Activated CD4-positive, alpha-beta T cell treated with anti-CD3 and anti-CD28 coated beads, Interleukin-2, amount 10 ng/mL, durations not matched to agents 7 days and 5 days (primary cell): ENCODE measurements at places on chromosomes 11 and 22. TPM values are rescaled to one million over a fixed set of nuclear protein-coding genes. Genes with fewer than 3 reads are reported as not detected.

DNA sequence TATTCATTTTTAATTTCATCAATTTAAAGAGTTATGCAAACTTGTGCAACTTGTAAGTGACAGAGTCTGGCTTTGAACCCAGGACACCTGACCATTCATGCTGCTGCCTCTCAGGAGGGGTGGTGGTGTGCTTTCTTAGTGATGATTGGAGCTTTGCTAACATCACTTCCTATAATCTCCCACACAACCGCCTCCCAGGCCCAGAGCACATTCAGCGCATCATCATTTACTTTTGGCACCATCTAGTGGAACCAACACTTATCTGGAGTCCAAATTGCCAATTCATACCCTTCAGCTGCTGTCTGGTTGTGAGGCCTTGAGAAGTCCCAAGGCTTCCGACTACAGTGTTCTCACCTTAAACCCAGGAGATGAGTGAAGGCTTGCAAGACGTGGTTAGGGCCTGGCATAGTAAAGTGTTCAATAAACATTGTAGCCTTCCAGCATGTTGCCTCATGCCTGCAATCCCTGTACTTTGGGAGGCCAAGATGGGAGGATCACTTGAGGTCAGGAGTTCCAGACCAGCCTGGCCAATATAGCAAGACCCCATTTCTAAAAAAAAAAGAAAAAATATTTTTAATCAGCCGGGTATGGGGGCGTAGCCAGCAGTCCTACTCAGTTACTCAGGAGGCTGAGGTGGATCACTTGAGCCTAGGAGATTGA is 1.1 kb upstream of the TTLL1 start:
- peak; percentile 70 for DNase-seq

DNA sequence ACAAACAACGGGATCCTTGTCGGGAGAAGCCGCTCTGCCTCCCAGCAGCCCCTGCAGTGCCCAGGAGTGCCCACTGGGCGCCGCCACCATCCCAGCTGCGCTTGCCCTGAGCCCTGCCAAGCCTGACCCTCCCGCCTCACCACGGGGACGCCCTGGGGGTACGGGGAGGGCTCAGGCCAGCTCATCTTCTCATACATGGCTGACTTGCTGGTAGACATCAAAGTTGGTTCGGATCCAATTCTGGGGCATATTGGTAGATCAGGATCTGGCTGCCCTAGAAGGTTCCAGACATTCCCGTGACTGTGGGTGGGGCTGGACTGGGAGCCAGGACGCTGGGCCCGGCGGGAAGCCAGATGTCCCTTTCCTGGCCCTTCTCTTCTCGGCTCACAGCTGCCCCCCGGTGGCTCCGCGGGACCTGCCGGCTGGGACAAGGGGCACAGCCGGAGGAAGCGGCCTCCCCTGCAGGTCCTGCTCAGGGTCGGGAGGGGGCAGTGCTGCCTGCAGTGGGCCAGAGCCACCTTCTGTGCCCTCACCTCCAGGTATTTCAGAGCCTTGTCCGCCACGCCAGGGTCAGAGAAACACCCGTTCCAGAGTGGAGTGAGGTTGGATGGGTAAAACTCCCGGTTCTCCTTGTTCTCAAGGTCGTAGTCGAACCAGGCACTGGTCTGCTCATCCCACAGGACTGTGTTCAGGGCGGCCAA is 10.6 kb upstream of the TREH start:
- DNase-seq = peak; percentile 86

DNA sequence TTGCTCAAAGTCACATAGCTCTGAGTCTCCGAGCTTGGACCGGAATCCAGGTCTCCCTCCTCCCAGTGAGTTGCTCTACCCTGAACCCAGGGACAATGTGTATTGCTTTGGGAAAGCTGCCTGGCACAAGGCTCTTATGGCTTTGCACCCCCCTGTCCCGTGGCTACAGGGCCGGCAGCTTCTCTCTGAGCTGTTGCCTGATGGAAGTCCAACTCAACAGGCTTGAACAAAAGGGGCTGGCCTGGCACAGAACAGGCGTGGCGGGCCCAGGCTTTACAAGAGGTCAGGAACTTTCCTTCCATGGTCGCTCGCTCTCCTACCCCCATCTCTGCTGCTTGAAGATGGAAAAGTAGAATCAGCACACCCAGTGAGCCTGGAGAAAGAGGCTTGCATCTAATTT is 34.3 kb downstream of the MYEOV start:
- DNase-seq = no peak

GRCh38 chr22:22178992-22179391 is 65.6 kb upstream of the VPREB1 start:
- DNase-seq = no peak

GRCh38 chr11:104581246-104581980 is 316.8 kb downstream of the CASP12 start:
- DNase-seq = no peak

DNA sequence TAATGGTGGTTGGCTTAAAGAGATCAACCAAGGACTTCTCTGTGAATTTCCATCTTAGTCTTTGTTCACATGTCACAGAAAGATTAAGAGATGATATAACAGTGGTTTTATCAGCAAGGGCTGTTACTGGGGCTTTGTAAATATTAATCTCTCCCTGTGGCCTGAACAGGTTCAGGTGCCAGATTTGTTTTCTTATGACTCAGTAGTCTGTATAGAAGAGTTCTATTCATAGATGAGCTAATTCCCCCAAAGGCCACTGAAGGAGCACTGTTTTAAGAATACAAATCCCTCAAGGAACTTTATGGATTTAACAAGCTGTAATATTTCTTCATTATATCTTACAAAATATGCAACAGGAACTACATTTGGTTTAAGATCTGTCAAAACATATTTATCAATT is 50.4 kb downstream of the TCP11L1 start:
- DNase-seq = no peak

DNA sequence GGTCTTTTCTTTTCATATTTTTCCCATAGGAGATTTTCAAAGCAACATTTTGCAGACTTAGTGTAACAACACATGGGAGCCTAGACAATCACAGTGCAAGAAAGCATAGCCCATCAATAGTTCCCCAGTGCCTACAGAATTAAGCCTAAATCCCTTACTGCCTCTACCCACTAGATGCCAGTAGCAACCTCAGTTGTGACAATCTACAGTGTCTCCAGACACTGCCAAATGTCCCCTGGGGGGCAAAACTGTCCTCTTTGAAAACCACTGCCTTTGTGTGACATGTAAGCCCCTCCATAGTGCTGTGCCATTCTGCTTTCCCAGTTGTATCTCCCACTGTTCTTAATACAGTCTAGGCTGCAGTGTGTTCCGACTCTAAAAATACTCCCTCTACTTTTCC is 1329.0 kb downstream of the LRRC4C start:
- DNase-seq = no peak

DNA sequence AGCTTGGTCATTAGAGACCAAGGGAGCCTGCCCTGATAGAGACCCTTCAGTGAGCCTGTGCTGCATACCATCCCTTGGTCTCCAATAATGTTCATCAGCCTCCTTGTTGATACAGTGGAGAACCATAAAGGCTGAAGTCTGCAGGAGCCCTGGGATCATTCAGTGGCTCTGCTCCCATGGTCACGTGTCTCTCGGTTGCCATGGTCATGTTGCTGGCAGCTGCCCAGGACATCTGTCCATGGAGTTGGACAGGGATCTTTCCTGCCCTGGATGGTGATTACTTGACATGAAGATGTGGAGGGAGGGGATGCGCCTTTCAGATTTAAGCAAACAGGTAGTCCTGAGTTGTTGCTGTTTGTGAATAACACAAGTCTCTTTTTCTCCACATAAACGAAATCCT is 38.2 kb downstream of the CYB5R2 start:
- no peak for DNase-seq

DNA sequence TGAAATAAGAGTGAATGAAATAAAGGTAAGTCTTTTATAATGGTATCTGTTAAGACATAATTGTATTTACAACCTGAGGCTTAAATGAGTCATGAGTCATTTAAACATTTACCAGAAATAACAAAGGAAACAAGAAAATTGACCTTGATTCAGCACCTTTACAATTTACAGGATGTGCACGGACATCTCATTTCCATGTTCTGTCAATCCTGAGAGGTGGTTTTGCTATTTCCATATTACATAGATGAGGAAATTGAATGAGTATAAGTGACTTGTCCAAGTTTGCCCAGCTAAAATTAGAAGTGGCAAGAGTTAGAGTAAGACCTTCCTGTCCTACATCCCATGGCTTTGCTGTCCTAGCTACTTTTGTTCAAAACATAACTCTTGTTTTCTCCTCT is 89.1 kb downstream of the TRIM44 start:
- no peak for DNase-seq

DNA sequence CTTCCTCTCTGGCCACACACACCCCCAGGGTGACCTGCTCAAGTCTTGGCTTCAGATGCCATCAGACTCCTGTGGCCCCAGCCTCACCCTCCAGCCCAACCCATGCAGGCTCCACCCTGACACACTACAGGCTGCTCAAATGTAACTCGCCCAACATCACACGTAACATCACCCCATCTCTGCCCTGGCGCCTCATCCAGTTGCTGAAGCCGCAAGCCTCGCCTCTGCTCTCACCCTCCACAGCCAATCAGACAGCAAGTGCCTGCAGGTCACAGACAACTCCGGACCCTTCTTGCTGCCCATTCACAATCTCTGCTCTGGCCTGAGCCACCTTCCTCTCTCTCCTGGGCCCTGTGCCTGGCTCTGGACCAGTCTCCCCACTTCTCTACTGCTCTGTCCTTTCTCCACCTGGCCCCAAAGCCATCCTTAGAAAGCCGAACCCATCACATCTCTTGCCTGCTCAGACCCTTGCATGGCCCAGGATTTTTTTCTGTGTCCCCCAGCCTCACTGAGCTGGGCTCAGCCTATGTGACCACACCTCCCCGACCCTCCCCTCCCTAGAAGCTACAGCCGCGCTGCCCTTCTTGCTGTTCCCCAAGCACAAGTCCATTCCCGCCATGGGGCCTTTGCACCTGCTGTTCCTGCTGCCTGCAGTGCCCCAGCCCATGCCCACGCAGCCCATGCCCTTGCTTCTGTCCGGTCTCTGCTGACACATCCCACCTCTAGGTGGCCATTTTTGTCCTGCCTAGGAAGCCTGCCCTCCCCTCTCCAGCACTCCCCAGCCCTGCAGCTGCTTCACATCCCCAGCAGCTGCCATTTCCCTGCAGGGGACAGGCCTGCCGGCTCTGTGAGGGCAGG is 333.9 kb downstream of the CTTN start:
- no peak for DNase-seq

DNA sequence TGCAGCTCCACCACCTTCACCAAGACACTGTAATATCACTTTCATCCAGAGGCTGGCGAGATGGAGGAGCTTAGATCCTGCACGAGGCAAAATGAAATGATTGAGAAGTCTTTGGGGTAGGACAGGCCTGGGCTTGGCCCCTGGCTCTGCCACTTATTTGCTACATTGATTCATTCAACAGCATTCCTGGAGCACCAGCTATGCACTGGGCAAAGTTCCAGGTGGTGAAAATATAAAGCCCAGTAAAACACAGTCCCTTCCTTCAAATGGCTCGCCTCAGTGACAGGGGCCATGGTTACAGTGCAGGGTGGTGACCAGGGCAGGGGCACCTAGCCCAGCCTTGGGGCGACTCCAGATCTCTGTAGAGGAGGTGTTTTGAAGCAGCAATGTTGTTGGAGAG is 19.7 kb downstream of the ALX4 start:
- DNase-seq = no peak

DNA sequence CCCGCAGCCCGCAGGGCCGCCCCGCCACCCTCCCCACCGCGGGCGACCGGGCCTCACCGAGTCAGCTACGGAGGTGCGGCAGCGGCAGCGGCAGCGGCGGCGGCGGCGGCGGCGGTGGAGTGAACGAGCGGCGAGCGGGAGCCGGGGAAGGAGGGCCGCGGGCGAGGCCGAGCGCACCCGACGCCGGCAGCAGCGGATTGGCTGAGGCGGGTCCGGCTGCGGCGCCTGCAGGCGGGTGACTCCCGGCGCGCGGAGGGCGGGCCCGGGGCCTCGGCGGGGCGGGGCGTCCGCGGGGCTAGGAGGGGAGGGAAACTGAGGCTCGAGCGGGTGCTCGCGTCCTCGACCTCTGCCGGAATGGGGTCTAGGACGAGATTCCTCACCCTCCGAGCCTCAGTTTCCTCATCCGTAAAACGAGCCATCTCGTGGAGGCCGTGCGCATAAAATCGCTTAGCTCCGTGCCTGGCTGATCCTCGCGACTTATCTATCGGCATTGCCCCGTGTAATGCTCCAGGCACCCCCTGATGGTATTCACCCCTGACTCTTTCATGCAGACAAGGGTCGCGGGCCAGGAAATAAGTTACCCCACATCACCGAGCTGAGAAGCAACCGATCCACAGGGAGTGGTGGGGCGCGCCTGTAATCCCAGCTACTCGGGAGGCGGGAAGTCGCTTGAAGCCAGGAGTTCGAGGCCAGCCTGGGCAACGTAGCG is at the start of gene CPT1A:
CPT1A (minus strand) TSS at position 199 of the 709 bp plus-strand sequence. CDS start 26,442 bp downstream, outside the sequence.
- DNase-seq = peak; percentile 73

DNA sequence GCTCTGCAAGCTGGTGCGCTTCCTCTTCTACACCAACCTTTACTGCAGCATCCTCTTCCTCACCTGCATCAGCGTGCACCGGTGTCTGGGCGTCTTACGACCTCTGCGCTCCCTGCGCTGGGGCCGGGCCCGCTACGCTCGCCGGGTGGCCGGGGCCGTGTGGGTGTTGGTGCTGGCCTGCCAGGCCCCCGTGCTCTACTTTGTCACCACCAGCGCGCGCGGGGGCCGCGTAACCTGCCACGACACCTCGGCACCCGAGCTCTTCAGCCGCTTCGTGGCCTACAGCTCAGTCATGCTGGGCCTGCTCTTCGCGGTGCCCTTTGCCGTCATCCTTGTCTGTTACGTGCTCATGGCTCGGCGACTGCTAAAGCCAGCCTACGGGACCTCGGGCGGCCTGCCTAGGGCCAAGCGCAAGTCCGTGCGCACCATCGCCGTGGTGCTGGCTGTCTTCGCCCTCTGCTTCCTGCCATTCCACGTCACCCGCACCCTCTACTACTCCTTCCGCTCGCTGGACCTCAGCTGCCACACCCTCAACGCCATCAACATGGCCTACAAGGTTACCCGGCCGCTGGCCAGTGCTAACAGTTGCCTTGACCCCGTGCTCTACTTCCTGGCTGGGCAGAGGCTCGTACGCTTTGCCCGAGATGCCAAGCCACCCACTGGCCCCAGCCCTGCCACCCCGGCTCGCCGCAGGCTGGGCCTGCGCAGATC is 16.5 kb downstream of the P2RY2 start:
- DNase-seq = no peak

- no peak for DNase-seq
Measured at GRCh38 chr11:10539339-10539738, 1.6 kb downstream of the RNF141 start.

GRCh38 chr11:110409174-110409573 is 20.6 kb upstream of the FDX1 start:
- no peak for DNase-seq

Gene CREB3L1
- not detected for total RNA-seq

Gene DLG2
- 1.1 TPM for total RNA-seq

Gene OTOG
- not detected for total RNA-seq

Gene PRRG4
- 0.25 TPM for total RNA-seq

Gene RFPL2
- 0.30 TPM for total RNA-seq
